ENCODE measurements at places on chromosomes 12 and 14.

DNA sequence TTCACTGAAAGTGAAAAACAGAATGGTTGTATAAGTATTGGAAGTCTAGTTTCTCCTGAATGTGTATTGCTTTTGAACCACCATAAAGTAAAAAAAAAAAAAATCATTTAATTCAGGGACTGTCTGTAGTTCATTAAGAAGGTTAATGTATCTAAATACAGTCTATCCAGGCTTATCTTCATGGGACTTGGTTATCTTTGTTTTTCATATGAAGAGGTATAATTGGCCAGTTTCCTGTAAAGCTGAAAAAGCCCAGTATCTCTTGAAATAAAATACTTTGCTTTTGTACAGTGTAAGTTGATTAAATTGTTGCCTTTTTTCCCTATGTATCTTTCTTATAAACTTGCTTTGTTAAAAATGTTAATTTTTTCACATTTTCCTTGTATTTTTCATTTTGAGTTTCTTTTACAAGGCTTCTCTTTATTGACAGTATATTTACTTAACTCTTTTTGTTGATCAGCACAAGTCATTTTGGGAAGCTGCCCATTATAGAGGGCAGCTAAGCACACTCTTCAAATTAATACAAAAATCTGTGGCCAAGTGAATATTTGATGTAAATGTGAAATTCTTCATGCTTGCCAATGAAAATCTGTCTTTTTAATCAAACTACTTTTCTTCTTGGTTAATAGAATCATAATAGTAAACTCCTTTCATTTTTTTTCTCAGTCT is 156.0 kb downstream of the TMTC3 start:
- DNase-seq = no peak

DNA sequence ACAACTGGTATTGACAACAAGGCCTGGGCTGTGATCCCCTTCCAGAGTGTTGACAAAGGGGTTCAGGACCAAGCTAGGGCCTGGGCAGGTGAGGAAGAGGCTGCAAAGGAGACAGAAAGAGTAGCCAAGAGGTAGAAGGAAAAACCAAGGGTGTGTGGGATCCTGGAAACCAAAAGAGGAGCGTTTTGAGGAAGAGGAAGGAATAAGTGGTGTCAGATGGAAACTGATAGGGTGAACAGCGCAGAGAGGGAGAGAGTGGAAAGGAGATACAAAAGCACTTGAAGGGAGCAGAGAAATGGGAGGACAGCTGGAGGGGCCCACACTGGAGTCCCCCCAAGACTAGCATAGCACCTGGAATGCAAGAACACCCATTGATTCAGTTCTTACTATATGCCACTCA is 8.3 kb upstream of the HVCN1 start:
- no peak for DNase-seq

- DNase-seq = no peak
Measured at GRCh38 chr14:51342226-51342625, 102.2 kb downstream of the TMX1 start.

DNA sequence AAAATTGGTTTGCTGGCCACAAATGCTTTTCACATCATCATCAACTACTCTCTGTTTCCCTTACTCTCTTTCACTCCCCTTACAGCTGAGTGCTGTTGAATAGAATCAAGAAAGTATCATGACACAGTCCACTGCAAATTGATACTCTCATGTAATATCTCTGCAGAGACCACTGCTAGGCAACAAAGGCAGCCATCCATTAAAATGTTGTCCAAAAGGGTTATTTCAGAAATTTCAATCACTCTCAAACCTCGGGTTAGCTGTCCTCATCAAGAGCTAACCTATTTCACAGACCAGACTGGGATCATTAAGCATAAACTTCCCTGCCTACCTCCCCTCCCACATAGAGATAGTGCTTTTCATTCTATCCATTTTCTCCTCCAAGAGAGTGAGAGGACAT is 186.7 kb downstream of the PLCZ1 start:
- DNase-seq = no peak

DNA sequence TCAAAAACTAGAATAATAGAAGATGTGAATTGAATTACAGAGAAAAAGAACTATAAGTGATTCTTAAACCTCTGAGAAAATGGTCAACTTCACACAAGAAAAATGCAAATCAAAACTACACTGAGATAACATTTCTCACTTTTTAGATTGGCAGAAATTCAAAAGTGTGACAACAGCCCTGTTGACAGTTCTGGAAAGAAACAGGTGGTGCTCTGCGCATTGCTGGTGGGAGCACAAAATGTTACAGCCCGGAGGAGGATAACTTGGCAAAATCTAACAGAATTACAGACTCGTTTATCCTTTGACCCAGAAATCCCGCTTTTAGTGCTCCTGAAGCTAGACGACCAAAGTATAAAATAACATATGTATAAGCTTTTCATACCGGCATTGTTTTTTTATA is 222.5 kb upstream of the CNTN1 start:
- no peak for DNase-seq

GRCh38 chr14:54140551-54140950 is 183.9 kb upstream of the BMP4 start:
- DNase-seq = no peak

GRCh38 chr14:70525691-70526090 is 9.1 kb downstream of the ADAM20 start:
- DNase-seq = no peak

- DNase-seq = peak; percentile 87
Measured at GRCh38 chr12:44847888-44848702, 28.0 kb downstream of the NELL2 start.

GRCh38 chr12:103586791-103587370 is at the start of gene STAB2:
TSS of gene STAB2 (plus strand) at chr12:103587273. CDS start at chr12:103587477, 204 bp downstream.
- no peak for DNase-seq

GRCh38 chr14:77421201-77421600 is 2.1 kb downstream of the NOXRED1 start:
- no peak for DNase-seq

GRCh38 chr14:106599209-106599608 is 1072.8 kb downstream of the TMEM121 start:
- DNase-seq = no peak

DNA sequence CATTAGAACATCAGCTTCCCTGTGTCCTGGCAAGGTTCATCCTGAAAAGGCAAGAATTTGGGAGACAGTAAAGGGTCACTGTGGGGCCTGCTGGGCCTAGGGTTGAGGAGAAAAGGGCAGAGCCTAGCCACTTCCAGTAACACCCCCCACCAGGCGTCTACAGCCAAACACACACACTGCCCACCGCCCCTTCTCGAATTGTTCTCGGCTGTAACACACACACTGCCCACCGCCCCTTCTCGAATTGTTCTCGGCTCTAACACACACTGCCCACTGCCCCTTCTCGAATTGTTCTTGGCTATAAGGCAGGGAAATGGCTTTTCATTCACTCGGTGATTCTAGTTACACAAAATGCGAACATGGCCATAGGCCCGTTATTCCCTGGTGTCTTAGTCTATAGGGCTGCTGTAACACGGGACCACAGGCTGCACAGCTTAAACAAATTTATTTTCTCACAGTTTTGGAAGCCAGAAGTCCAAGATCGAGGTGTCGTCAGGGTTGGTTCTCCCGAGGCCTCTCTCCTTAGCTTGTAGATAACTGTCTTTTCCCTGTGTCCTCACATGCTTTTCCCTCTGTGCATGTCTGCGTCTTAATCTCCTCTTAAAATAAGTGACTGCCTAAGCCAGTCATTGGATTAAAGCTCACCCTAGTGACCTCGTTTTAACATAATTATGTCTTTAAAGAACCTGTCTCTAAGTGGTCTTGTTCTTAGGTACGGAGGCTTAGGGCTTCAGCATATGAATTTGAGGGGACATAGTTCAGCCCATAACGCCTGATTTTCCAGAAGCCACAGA is 171.0 kb downstream of the ADGRD1 start:
- no peak for DNase-seq

GRCh38 chr14:103427485-103428443 is 42.5 kb downstream of the MARK3 start:
- DNase-seq = no peak

DNA sequence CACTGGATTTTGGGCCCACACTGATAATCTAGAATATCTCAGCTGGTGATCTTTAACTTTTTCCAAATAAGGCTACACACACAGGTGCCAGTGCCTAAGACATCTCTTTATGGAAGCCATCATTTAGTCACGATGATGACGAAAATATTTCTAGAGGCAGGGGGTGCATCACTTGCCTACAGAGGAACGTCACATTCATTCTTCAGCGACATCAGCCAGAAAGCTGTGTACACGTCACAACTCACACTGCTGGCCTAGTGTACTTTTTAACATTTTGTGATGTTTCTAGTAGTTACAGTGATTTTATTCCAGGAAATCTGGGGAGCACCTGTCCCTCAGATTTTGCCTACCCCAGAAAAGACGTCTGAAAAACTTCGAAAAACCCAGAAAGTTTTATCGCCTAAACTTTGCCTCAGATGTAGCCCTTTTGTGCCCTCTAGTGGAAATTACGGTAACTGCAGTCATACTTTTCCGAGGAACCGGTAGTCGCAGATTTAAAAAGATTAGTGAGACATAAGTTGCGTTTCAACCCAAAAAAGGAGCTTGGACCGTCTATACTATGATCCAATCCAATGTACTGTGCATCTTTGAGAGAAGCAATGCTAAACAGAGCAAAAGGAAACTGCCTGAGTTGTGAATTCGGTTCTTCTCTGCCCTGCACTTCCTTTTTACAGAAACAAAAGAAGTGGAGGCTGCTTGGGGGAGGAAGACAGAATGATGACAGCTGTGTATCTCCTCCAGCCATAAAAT is 64.3 kb upstream of the STON2 start:
- DNase-seq = peak; percentile 29

- no peak for DNase-seq
Measured at GRCh38 chr14:100340423-100340813, 17.3 kb downstream of the SLC25A47 start.

GRCh38 chr14:61700104-61700886 is 5.0 kb downstream of the HIF1A start:
- no peak for DNase-seq

DNA sequence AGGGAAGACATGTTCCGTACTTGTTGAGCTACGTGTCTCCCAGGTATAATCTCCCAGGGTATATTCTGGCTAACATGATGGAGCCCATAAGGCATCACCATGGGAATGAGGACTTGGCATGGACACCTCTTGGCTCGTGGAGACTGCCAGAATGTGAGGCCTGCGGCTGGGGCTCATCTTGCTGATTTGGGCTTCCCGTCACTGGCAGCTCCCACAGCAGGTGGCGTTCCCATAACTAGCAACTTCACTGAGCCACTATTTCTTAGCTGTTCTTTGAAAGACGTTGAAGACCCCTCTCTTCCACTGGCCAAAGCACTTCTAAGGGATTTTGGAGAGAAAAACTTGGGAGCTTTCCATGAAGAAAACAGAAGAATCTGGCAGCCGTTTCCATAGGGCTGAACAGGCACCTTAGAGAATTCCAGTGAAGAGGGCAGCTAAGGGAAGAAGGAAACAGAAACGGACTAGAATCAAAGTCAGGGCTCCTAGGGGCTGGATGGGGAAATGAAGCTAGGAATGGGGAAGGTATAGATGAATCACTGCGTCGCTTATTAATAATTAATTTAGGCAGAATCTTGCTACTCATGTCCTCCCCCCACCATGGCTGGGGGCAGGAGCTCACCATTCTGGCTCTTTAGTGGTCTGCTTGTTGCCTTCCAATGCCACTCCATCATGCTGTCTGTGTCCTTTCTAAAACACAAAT is 39.7 kb upstream of the FOS start:
- DNase-seq = no peak

GRCh38 chr12:69502345-69503081 is 32.3 kb downstream of the FRS2 start:
- no peak for DNase-seq

GRCh38 chr14:34043627-34044372 is 92.9 kb upstream of the EGLN3 start:
- DNase-seq = peak; percentile 78

DNA sequence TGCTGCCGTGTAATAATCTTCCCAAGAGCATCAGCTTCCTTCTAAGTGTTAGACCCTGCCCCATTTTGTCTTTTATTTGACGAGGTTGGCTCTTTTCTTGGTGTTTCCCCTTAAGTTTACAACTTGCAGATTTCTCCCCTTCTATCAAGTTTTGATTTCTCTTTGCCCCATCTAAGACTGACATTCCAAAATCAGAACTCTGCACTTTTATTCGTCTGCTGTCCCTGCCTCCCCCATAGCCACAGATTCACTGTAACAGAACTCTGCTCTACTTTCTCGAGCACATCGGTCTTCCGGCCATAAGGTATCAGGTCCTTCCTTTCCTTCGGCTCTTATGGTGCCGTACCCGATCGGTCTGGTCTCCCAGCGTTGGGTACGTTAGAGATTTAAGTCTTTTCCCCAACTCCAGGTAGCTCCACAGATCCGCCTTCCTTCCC is 563 bp downstream of the DCP1B start:
- no peak for DNase-seq

GRCh38 chr12:750366-751191 is 1.8 kb upstream of the WNK1 start:
- no peak for DNase-seq

DNA sequence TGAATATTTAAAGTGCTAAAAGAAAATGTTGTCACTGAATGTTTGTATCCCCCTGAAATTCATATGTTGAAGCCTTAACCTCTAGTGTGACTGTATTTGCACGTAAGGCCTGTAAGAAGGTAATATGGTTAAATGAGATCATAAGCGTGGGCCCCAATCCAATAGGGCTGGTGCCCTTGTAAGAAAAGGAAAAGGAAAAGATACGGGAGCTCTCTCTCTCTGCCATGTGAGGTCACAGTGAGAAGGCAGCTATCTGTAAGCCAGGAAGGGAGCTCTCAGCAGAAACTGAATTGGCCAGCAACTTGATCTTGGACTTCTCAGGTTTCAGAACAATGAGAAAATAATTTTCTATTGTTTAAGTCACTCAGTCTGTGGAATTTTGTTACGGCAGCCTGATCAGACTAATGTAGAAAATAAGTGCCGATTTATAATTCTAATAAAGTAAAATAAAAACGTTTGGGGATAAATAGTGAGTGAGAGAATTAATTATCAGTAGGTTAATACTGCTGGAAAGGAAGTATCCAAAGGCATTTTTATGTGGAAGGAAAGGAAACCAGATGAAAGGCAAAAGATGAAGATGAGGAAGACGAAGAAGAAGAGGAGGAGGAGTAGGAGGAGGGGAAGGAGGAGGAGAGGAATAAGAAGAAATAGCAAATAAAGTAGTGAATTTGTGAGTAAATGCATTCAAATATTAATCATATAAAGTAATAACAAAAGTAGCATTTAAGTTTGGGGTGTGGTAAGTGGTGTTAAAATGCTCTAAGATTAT is 188.5 kb upstream of the KRR1 start:
- DNase-seq = no peak

GRCh38 chr12:47881826-47882427 is 22.9 kb downstream of the VDR start:
- no peak for DNase-seq

- DNase-seq = no peak
Measured at GRCh38 chr12:80939231-80939950, 1.7 kb upstream of the LIN7A start.

GRCh38 chr12:26845057-26845666 is 12.2 kb upstream of the ITPR2 start:
- DNase-seq = no peak

- no peak for DNase-seq
Measured at GRCh38 chr12:124191024-124191359, 103.9 kb upstream of the RFLNA start.
